CD4-positive, alpha-beta memory T cell (primary cell): ENCODE measurements at places on chromosomes 13 and 19. TPM values are rescaled to one million over a fixed set of nuclear protein-coding genes. Genes with fewer than 3 reads are reported as not detected.

Gene AKAP8L
- 177 TPM for total RNA-seq

DNA sequence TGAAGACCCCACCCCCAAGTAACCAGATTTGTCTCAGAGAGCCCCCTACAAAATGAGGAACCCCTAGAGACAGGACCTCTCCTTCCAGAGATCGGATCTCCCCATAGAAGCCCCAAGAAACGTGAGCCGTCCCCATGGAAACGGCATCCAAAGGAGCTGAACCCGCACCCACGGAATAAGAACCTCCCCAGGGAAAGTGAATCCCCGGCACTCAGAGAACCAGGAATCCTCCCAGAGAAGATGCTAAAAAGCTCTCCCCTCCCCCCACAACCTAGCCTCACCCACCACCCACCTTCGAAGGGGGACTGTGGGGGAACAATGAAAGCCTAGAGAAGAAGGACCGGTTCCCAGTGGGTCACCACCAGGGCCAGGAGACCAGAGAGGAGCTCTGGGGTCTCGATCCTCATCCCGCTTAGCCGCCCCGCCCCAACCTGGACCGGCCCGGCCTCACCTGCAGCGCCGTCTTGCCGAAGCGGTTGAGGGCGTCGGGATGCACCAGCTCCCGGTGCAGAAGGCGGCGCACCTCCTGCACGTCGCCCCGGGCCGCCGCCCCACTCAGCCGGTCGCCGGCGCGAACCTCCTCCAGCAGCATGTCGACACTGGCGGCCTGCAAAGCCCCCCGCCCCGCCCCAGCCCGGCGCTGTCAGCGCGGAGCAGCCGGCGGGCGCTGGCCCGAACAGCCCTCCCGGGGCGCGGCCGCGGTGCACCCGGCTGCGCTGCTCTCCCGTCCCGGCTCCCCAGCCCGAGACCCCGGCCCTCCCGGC lies 535 bp downstream of the CDKN2D start:
- peak overlapping the region; percentile 94 for H3K27ac ChIP-seq
- H3K27me3 ChIP-seq, result no peaks in the 10 kb centered on the region
- no peaks in the 10 kb centered on the region for H3K36me3 ChIP-seq
- peaks cover 40% of the 10 kb centered on the region for H3K4me1 ChIP-seq

DNA sequence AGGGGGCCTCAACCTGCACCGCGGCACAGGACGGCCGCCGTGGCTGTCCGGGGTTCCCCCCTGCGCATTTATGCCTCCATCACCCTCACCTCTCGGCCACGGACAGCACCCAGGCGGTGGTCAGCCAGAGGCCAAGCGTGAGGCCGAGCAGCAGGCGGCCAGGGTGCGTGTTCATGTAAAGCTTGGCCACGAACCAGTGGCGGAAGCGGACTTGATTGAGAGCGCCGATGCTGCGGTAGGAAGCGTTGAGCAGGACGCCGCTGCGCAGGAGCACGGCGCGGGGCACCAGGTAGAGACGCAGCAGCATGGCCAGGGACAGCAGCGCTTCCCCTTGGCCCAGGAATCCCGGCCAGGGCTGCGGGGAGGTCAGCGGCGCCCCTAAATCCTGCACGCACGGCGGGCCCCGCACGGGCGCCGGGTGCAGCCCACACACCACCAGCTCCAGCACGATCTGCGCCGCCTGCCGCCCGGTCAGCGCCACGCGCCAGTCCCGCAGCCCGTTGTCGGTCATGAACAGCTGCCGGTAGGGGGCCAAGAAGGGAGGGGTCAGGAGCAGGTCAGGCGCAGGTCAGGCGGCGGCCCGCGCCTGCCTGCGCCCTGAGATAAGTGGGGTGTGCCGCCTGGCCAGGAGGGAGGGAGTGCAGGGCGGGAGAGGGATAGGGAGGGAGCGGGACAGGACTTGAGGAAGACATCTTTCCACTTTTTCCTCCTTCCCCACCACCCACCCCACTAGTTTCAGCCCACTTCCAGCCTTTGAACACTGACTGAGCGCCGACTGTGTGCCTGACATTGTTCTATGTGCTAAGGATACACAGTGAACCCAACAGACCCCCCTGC lies 6.5 kb downstream of the KCNN4 start:
- no peak overlapping the region for H3K4me3 ChIP-seq
- H3K4me1 ChIP-seq, result peaks cover 42% of the 10 kb centered on the region
- H3K27ac ChIP-seq, result no peak overlapping the region

- no peak for DNase-seq
- no peaks in the 10 kb centered on the region for H3K27me3 ChIP-seq
- H3K36me3 ChIP-seq, result no peaks in the 10 kb centered on the region
- H3K4me1 ChIP-seq, result no peaks in the 10 kb centered on the region
Measured at GRCh38 chr19:55712804-55713631, 25.2 kb downstream of the NLRP9 start.

DNA sequence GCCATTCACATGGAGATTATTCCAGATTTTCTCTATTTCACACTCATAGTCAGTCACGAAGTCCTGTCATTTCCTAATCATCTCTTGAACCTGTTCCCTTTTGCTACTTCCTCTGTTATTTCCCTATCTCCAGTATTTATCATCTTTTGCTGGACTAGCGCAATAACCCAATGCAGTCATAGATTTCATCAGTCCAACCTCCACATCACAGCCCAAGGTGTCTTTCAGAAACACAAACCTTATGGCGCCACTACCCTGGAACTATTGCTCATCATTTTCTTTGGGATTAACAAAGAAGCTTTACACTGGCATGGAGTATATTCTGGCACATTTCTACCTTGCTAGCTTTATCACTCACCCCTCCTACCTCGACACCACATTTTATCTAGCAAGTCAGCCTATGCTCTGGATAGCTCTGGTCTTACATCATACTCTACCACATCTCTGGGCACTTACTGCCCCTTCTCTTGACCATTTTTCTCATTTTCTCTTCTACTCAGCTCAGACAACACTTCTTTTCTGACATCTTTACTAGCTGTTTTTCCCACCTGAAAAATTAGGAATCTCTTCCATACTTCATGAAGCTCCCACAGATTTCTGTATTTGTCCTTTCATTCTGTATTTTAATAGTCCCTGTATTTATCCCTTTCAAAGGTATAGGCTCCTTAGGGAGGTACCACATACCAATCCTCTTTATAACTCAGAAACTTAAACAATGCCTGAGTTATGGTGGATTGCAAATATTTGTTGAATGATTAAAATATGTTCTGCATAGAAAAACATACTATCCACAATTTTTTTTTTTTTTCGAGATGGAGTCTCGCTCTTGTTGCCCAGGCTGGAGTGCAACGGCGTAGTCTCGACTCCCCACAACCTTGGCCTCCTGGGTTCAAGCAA lies 534.7 kb downstream of the KLF12 start:
- peaks cover 9% of the 10 kb centered on the region for H3K4me1 ChIP-seq
- H3K27ac ChIP-seq, result no peak overlapping the region
- no peak for DNase-seq
- no peaks in the 10 kb centered on the region for H3K36me3 ChIP-seq
- H3K27me3 ChIP-seq, result no peaks in the 10 kb centered on the region

GRCh38 chr13:40123962-40124632 lies 468.6 kb downstream of the COG6 start:
- no peaks in the 10 kb centered on the region for H3K36me3 ChIP-seq
- H3K27ac ChIP-seq, result no peak overlapping the region
- no peak overlapping the region for H3K4me3 ChIP-seq
- DNase-seq, result no peak

Gene ZNF221
- 3.2 TPM for total RNA-seq

- no peaks in the 10 kb centered on the region for H3K4me1 ChIP-seq
- H3K4me3 ChIP-seq, result no peak overlapping the region
- H3K36me3 ChIP-seq, result no peaks in the 10 kb centered on the region
- no peak overlapping the region for H3K27ac ChIP-seq
Measured at GRCh38 chr13:36787181-36787580, 31.8 kb upstream of the RFXAP start.

Gene IGFLR1
- total RNA-seq, result 119 TPM

DNA sequence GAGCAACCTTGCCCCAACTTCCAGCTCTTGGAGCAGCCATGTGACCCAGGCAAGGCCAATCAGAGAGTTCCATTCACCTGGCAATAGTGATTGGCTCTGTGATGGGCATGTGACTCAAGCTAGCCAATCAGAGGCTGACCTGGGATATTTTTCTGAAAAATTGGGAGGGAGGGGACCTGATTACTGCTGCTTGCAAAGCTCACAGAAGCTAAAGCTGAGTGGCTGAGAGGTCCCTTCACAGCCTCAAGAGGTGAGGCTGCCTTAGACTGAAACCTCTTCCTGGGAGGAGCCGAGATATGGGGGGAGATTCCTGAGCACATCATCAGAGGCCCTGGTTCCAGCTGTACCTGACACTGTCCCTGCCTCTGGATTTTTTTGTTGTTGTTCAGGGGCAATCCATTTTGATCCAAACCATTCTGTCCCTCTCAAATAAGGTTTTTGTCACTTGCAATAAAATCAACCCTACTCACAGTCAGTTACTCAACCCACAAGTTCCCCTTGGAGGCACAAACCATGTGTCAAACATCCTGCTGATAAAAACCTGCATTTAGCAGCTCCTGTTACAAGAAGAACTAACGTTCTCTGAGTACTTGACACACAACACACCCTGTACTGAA lies 4.8 kb downstream of the CIB3 start:
- no peak overlapping the region for H3K4me3 ChIP-seq
- no peak overlapping the region for H3K27ac ChIP-seq
- no peaks in the 10 kb centered on the region for H3K27me3 ChIP-seq
- H3K36me3 ChIP-seq, result no peaks in the 10 kb centered on the region
- H3K4me1 ChIP-seq, result no peaks in the 10 kb centered on the region

Gene PLEKHA4
- total RNA-seq, result 2.8 TPM

DNA sequence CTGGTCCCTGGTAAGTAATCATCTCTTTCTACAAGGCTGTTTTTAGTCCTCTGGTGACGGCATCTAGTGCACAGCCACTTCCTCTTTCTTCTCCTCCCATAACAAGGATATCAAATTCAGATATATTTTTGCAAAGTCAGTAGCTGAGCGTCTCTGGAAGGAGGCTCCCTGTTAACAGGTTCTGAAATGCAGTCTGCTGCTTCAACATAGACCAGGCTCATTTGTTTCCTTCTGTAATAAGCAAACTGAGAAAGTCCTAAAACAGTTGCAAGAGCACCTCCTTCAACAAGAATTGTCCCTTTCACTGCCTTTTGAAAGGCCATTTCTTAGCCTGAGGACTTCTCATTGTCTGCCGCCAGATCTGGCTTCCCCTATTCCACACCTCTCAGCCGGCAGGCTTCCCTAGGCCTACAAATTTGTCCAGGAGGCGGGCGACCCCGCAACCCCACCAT lies 7.4 kb upstream of the ZSCAN5A start:
- DNase-seq, result no peak
- H3K27ac ChIP-seq, result no peak overlapping the region
- H3K36me3 ChIP-seq, result no peaks in the 10 kb centered on the region
- H3K4me3 ChIP-seq, result no peak overlapping the region
- no peaks in the 10 kb centered on the region for H3K4me1 ChIP-seq
- no peaks in the 10 kb centered on the region for H3K27me3 ChIP-seq

Gene FBXO27
- total RNA-seq, result 0.86 TPM

GRCh38 chr13:50208826-50209335 lies 193.6 kb downstream of the KCNRG start:
- H3K4me1 ChIP-seq, result peaks cover 5% of the 10 kb centered on the region
- H3K27ac ChIP-seq, result no peak overlapping the region
- H3K36me3 ChIP-seq, result no peaks in the 10 kb centered on the region
- no peak overlapping the region for H3K4me3 ChIP-seq
- no peaks in the 10 kb centered on the region for H3K27me3 ChIP-seq

Gene SBSN
- total RNA-seq, result not detected

- no peak overlapping the region for H3K4me3 ChIP-seq
- peak overlapping the region; percentile 27 for H3K27ac ChIP-seq
- H3K36me3 ChIP-seq, result no peaks in the 10 kb centered on the region
- no peaks in the 10 kb centered on the region for H3K27me3 ChIP-seq
- peak; percentile 65 for DNase-seq
- peaks cover 47% of the 10 kb centered on the region for H3K4me1 ChIP-seq
Measured at GRCh38 chr19:17079710-17080439, 4.3 kb downstream of the MYO9B start.

GRCh38 chr13:84086847-84087162 lies 204.5 kb upstream of the SLITRK1 start:
- DNase-seq, result no peak
- no peaks in the 10 kb centered on the region for H3K36me3 ChIP-seq
- no peaks in the 10 kb centered on the region for H3K27me3 ChIP-seq

- H3K27me3 ChIP-seq, result no peaks in the 10 kb centered on the region
- peak; percentile 6 for DNase-seq
- H3K4me3 ChIP-seq, result peak overlapping the region; percentile 4
- no peaks in the 10 kb centered on the region for H3K36me3 ChIP-seq
- no peak overlapping the region for H3K27ac ChIP-seq
Measured at GRCh38 chr13:94860981-94861407, 148.6 kb upstream of the SOX21 start.

- no peaks in the 10 kb centered on the region for H3K27me3 ChIP-seq
- H3K27ac ChIP-seq, result peak overlapping the region; percentile 75
- peaks cover 38% of the 10 kb centered on the region for H3K4me1 ChIP-seq
- no peak overlapping the region for H3K4me3 ChIP-seq
Measured at GRCh38 chr19:13850910-13851733, 25.8 kb upstream of the NANOS3 start.

- no peak for DNase-seq
- peaks cover 9% of the 10 kb centered on the region for H3K27me3 ChIP-seq
- H3K27ac ChIP-seq, result peak overlapping the region; percentile 14
- H3K36me3 ChIP-seq, result no peaks in the 10 kb centered on the region
- peaks cover 31% of the 10 kb centered on the region for H3K4me1 ChIP-seq
Measured at GRCh38 chr19:44846455-44847143, 502 bp downstream of the NECTIN2 start.

GRCh38 chr19:18342090-18342632 lies 1.8 kb downstream of the PGPEP1 start:
- peaks cover 5% of the 10 kb centered on the region for H3K36me3 ChIP-seq
- H3K27me3 ChIP-seq, result no peaks in the 10 kb centered on the region
- no peak for DNase-seq
- no peak overlapping the region for H3K4me3 ChIP-seq

Gene USHBP1
- 0.33 TPM for total RNA-seq

Gene GRIK5
- total RNA-seq, result 0.17 TPM

Gene RUBCNL
- not detected for total RNA-seq

Gene ZNF665
- 8.7 TPM for total RNA-seq

Gene PGLYRP1
- not detected for total RNA-seq

Gene CDC42EP5
- not detected for total RNA-seq

Gene EHD2
- not detected for total RNA-seq

DNA sequence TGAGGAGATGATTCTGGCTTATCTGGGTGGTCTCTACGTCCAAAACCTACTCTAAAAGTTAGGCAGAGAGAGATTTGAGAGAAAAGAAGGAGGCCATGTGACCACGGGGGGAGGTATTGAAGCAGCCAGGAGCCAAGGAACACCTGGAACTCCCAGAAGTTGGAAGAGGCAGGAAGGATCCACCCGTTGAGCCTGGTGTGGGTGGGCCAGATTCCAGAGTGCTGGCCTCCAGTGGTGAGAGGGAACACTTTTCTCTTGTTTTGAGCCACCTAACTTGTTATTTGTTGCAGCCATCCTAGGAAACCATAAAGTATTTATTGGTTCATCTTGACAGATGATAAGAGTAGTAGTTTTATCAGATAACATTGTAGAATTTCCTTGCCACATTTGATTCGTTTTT lies 396.9 kb downstream of the MYO16 start:
- H3K4me3 ChIP-seq, result no peak overlapping the region
- no peaks in the 10 kb centered on the region for H3K36me3 ChIP-seq
- H3K27ac ChIP-seq, result no peak overlapping the region
- H3K4me1 ChIP-seq, result no peaks in the 10 kb centered on the region
- H3K27me3 ChIP-seq, result no peaks in the 10 kb centered on the region

GRCh38 chr19:10701955-10702525 lies 801 bp downstream of the QTRT1 start:
- H3K27ac ChIP-seq, result peak overlapping the region; percentile 55
- peak overlapping the region; percentile 96 for H3K4me3 ChIP-seq
- peaks cover 10% of the 10 kb centered on the region for H3K4me1 ChIP-seq

Gene TRAPPC2B
- total RNA-seq, result 11.0 TPM

Gene FCAR
- not detected for total RNA-seq
